Upper lobe of right lung (tissue), 1 donor: ENCODE measurements at places on chromosomes 5 and 9. TPM values are rescaled to one million over a fixed set of nuclear protein-coding genes. Genes with fewer than 3 reads are reported as not detected.

DNA sequence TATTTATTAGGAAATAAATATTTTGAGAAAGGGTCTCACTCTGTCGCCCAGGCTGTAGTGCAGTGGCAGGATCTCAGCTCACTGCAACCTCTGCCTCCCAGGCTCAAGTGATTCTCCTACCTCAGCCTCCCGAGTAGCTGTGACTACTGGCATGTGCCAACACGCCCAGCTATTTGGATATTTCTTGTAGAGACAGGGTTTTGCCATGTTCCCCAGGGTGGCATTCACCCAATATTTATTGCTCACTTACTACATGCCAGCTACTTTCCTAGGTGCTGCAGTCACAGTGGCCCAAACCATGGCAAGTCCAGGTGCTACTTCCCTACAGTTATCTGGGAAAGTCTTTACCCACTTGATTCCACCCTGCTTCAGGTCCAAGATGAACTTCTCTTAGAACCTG, 8.3 kb upstream of the MED7 start:
- no peaks in the 10 kb centered on the region for H3K4me1 ChIP-seq
- H3K27me3 ChIP-seq: no peaks in the 10 kb centered on the region
- no peak overlapping the region for H3K27ac ChIP-seq
- no peak overlapping the region for H3K4me3 ChIP-seq

The LCP2 gene
- total RNA-seq: 83.1 TPM

The SLC27A6 gene
- total RNA-seq: not detected

- H3K27ac ChIP-seq: no peak overlapping the region
- H3K4me1 ChIP-seq: no peaks in the 10 kb centered on the region
- H3K4me3 ChIP-seq: no peak overlapping the region
- no peak for DNase-seq
- no peaks in the 10 kb centered on the region for H3K36me3 ChIP-seq
These were observed 388.0 kb upstream of the TUSC1 start for GRCh38 chr9:26066237-26066636.

- H3K4me3 ChIP-seq: no peak overlapping the region
- H3K4me1 ChIP-seq: no peaks in the 10 kb centered on the region
- no peaks in the 10 kb centered on the region for H3K27me3 ChIP-seq
- H3K36me3 ChIP-seq: no peaks in the 10 kb centered on the region
- DNase-seq: no peak
These were observed 34.9 kb upstream of the TEK start for GRCh38 chr9:27073841-27074728.

DNA sequence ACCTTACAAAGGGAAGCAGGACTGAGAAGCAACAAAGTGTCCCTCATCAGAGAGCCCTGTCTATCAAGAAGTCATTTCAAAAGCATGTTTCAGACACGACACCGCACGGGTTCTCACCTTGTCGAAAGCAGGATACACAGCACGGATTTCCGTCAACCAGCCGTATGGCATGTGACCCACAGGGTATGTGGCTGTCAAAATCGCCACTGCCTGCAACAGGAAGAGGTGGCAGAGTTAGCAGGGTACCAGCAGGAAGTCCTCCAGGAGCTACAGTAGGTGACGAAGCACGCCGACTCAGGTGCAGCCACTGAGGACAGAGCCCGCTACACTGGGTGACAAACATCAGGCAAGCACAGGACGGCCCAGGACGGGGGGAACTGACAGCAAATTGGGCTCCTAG, 81.2 kb downstream of the OTULIN start:
- peaks cover 36% of the 10 kb centered on the region for H3K36me3 ChIP-seq
- no peak overlapping the region for H3K4me3 ChIP-seq
- no peak for DNase-seq
- H3K27me3 ChIP-seq: no peaks in the 10 kb centered on the region
- H3K4me1 ChIP-seq: no peaks in the 10 kb centered on the region
- no peak overlapping the region for H3K27ac ChIP-seq

DNA sequence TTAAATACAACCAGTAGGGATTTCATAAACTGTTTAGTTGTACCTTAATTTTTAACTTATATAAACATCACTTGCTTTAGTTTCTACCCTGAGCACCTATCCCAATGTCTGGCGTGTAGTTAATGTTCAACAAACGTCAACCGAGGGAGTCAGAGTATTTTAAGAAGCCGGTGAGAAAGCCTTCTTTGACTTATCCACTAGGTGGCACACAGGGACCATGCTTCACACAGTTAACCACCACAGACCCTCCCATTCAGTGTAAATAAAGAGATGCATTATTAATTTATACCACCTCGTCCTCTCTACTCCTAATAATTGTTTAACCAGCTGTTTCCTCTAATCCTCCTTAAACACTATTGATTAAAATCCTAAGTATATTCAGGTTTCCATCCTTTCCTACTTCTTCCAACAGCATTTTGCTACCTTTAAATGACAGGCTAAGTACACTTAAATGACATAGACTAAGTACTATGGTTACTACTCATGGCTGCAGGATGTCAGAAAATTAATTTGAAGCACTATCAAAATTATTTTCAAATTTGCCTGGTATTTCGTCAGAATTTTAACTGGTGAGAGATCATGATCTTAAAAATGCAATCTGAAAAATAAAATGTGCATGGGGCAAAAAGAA, 2.3 kb downstream of the HAPLN1 start:
- no peak overlapping the region for H3K27ac ChIP-seq
- H3K36me3 ChIP-seq: no peaks in the 10 kb centered on the region
- peaks cover 25% of the 10 kb centered on the region for H3K27me3 ChIP-seq

DNA sequence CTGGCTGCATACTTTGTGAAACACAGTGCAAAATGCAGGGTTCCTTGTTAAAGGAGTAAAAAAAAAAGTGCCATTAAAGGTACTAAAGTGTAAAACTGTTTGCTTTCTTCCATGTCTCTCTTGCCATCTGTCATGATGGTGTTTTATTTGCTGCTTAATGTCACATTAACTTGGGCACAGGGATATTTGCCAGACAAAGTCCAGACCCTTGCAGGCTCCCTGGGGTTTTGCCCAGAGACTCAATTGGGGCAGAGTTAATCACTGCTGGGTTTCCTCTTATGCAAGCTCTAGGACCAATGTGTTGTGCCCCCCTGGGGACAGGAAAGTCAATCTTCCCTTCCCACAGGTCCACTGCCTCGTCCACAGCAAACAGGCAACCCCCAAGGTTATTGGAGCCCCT, 274.3 kb upstream of the SGCD start:
- no peaks in the 10 kb centered on the region for H3K27me3 ChIP-seq
- no peak overlapping the region for H3K4me3 ChIP-seq
- H3K27ac ChIP-seq: no peak overlapping the region
- no peaks in the 10 kb centered on the region for H3K4me1 ChIP-seq
- no peak for DNase-seq

DNA sequence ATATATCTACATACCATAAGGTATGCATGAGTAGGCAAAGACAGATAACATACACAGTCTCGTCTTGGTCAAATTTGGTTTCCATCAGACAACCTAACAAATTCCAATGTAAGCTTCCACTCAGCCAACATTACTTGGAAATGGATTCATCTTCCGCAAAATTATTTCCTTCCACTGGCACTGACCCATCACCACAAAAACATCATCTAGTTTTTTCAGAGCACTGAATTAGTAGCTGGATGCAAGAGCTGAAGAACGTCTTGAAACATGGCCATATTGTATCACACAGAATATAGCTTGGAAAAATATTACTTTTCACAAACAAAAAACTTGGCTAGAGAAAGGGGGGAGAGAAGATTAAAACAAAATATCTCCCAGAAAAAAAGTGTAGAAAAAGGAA, 73.5 kb downstream of the EFNA5 start:
- H3K4me3 ChIP-seq: no peak overlapping the region
- no peak for DNase-seq
- no peaks in the 10 kb centered on the region for H3K36me3 ChIP-seq
- H3K27me3 ChIP-seq: no peaks in the 10 kb centered on the region
- no peaks in the 10 kb centered on the region for H3K4me1 ChIP-seq

The QRFP gene
- not detected for total RNA-seq

DNA sequence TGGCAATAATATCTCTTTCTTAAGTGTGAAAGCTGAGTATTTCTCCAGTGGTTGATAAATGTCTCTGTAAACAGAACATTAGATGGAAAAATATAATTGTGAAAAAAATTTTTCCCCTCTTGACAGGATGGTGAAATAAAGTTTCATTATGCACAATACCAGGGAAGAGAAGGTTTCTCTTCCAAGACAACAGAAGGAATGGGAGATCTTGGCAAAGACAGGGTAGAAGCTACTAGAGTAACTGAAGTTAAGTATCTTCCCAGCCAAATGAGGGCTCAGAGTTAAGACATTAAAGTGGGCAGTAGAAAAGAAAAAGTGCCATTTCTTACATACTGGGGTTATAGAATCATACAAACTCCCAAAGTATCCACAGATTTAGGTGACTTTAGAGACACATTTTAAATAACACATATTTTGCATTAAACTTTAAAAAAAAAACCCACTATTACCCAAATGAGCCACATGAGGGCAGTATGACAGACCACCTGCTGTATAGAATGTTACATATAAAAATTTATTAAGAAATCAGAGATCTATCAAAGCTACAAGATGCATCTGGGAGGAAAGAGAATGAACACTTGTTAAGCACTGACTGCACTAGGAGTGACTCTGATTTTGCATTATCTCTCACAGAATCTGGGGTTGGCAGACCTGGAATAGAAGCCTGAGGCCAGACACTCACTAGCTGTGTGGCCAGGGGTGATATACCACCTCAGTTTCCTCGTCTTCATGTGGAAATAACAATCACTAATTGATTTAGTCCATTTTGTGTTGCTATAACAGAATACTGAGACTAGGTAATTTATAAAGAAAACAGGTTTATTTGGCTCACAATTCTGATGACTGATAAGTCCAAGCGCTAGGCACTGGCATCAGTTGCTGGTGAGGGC, 98.5 kb downstream of the ARSB start:
- no peak overlapping the region for H3K27ac ChIP-seq
- peaks cover 9% of the 10 kb centered on the region for H3K4me1 ChIP-seq
- H3K27me3 ChIP-seq: no peaks in the 10 kb centered on the region
- H3K36me3 ChIP-seq: no peaks in the 10 kb centered on the region
- no peak for DNase-seq
